Activated CD4-positive, alpha-beta T cell treated with anti-CD3 and anti-CD28 coated beads for 36 hours (primary cell): ENCODE measurements at places on chromosomes 7 and 10. TPM values are rescaled to one million over a fixed set of nuclear protein-coding genes. Genes with fewer than 3 reads are reported as not detected.

- DNase-seq, result no peak
Observed at GRCh38 chr7:38274486-38274885, 1.1 kb upstream of the TARP start.

- DNase-seq, result no peak
Observed at GRCh38 chr10:58587676-58588075, 75.0 kb downstream of the BICC1 start.

GRID2IP gene
- total RNA-seq, result 0.05 TPM

DNA sequence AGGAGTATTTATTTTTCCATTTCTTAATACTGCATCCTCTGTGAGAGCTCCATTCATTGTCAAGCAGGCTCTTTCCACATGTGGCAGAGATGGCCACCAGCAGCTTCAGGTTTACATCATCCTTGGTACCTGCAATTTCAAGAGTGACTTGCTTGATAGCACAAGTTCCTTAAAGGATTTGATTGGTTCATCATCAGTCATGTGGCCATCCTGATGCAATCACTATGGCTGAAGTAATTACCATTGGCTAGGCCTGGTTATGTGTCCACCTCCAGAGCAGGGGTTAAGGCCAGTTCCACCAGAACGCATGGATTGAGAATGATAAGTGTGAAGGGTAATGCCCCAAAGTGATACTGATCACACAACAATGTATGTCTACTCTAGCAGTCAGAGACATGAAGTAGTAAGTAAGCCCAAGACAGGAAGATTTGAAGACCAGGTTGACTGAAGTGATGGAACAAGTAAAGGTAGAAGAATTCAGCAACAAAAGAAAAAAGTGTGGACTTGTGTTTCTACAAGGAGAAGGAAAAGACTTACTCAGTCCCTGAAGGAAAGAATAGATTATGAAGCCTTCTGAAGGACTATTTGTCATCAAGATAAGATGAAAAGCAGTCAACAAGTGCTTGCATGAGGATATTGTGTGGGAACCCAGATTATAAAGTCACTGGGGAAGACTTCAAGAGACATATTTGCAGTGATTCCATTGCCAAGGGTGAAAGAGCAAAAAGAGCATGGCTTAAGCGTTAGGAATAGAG is 26.4 kb upstream of the PRKAR2B start:
- DNase-seq, result no peak

GHRHR gene
- not detected for total RNA-seq

COL17A1 gene
- not detected for total RNA-seq
